ENCODE measurements at places on chromosomes 13 and 19.

GRCh38 chr13:40679480-40679985 is 13.1 kb upstream of the FOXO1 start:
- H3K27me3 ChIP-seq, result peaks cover 2% of the 10 kb centered on the region
- no peaks in the 10 kb centered on the region for H3K4me1 ChIP-seq
- no peak overlapping the region for H3K4me3 ChIP-seq
- H3K36me3 ChIP-seq, result no peaks in the 10 kb centered on the region

GRCh38 chr19:12318782-12319413 is 14.5 kb downstream of the ZNF563 start:
- DNase-seq, result no peak
- peaks cover 25% of the 10 kb centered on the region for H3K36me3 ChIP-seq
- no peaks in the 10 kb centered on the region for H3K4me1 ChIP-seq
- no peak overlapping the region for H3K4me3 ChIP-seq
- H3K27me3 ChIP-seq, result no peaks in the 10 kb centered on the region

GRCh38 chr13:70729369-70729768 is 621.1 kb upstream of the KLHL1 start:
- H3K36me3 ChIP-seq, result no peaks in the 10 kb centered on the region
- H3K4me3 ChIP-seq, result no peak overlapping the region
- no peaks in the 10 kb centered on the region for H3K4me1 ChIP-seq
- no peak for DNase-seq

- H3K4me3 ChIP-seq, result no peak overlapping the region
- DNase-seq, result no peak
- H3K27me3 ChIP-seq, result no peaks in the 10 kb centered on the region
- H3K27ac ChIP-seq, result no peak overlapping the region
- no peaks in the 10 kb centered on the region for H3K4me1 ChIP-seq
Measured at GRCh38 chr13:111243981-111244380, 76.5 kb upstream of the TEX29 start.

DNA sequence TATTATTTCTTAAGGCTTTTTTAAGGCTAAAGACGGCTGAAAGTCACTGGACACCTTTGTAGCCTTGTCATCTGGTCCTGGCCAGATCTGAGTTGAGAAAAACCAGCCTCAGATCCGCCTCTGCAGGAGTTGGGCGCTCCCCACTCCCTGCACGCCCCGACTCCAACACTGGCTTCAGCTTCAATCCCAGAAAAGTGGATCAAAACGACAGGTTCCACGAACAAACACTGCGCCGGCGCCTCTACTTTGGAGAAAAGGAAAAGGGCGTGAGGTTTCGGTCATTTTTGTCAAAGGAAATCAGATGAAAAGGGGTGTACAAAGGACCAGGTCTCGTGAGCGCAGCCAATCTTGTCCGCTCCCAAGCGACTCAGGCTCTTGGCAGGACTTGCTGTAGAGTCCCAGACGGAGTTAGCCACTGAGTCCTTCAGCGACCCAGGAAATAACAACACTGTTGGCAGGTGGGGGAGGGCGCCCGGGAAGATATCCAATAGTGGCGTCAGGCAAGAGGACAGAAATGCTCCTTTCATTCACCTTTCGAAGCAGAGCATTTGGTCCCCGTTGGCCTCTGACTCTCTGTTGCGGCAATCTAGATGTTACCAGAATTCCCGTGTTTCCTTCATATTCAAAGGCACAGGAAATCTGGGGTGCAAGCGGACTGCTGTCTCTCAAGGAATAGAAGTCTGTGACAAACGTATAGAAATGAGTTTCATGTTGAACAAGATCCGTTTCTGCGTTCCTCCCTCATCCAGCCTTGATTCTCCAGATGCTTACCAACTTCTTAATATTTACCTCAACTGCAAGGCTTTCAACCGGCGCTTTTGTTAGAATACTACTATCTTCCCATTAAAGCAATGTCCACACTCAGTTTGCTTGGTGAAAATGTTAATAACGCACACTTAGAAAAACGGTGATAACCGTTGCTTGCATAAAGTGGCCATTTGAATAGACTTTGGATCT is 1.8 kb upstream of the CCNA1 start:
- H3K4me1 ChIP-seq, result no peaks in the 10 kb centered on the region
- peaks cover 38% of the 10 kb centered on the region for H3K27me3 ChIP-seq
- H3K4me3 ChIP-seq, result no peak overlapping the region
- no peaks in the 10 kb centered on the region for H3K36me3 ChIP-seq

- peak; percentile 73 for DNase-seq
- H3K36me3 ChIP-seq, result no peaks in the 10 kb centered on the region
- no peaks in the 10 kb centered on the region for H3K4me1 ChIP-seq
- no peak overlapping the region for H3K4me3 ChIP-seq
Measured at GRCh38 chr19:40974633-40975037, 16.4 kb upstream of the CYP2B6 start.

DNA sequence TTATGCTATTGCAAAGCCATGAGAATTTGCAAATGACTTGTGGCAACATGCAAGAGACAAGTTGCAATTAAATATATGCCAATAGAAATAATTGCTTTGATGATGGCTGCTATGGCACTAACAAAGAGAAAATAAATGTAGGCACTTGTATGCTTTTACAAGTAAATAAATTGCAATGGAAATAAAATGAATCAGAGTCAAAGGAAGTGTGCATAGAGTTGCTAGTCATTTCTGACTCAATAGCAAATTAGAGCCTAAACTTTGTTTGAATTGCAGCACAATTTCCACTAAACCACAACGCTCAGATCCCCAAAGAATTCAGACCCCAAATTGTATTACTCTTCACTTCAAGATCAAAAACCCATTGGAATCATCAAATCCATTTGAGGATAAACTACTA is 792.1 kb upstream of the ARGLU1 start:
- H3K27me3 ChIP-seq, result no peaks in the 10 kb centered on the region
- no peak overlapping the region for H3K27ac ChIP-seq
- DNase-seq, result no peak
- no peaks in the 10 kb centered on the region for H3K36me3 ChIP-seq
- no peak overlapping the region for H3K4me3 ChIP-seq

DNA sequence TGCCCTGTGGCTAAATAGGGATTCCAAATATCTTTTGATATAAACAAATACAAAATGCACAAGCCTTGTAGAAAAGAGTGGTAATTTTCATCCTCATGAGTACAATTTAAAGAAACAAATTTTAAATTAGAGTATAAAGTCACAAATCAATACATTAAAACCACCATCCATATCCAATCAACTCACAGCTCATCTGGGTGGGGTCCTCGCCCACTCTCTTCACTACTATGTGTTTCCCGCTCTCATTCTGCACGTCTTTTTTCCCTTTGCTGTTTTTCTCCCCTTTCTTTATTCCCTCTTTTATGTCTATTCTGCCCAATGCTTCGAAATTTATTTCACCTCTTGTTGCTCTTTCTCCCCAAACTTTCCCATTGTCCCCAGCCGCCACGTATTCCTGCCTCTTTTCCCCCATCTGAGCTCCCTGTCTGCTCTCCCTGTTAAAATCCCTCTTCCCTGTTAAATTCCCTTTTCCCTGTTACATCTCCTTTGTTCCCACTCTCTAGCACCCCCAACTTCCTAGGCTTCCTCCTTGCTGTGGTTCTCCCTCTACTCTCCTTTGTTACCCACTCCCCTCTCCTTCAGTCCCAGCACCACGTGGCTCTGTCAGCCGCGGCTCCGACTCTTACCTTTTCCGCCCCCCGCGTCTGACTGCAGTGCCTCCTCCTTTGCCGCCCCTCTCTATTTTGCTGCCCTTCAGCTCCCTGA is 1.3 kb downstream of the ZNF616 start:
- H3K27ac ChIP-seq, result peak overlapping the region; percentile 91
- peak; percentile 19 for DNase-seq
- peaks cover 8% of the 10 kb centered on the region for H3K36me3 ChIP-seq
- no peaks in the 10 kb centered on the region for H3K27me3 ChIP-seq
- H3K4me3 ChIP-seq, result peak overlapping the region; percentile 53
